ENCODE measurements at places on chromosomes 5 and 9. TPM values are rescaled to one million over a fixed set of nuclear protein-coding genes. Genes with fewer than 3 reads are reported as not detected.

Gene PLPP1
- total RNA-seq = 11.5 TPM

Gene HK3
- total RNA-seq = 0.95 TPM

Gene FOXD4L6
- not detected for total RNA-seq

Gene PCDHB13
- total RNA-seq = 3.2 TPM

Gene BNC2
- 7.6 TPM for total RNA-seq

Gene TSC1
- total RNA-seq = 23.6 TPM

Gene BARHL1
- total RNA-seq = not detected

Gene PCDHA10
- total RNA-seq = 2.0 TPM

Gene COL23A1
- 0.28 TPM for total RNA-seq

Gene LIX1
- 0.08 TPM for total RNA-seq

Gene FAT2
- total RNA-seq = not detected

Gene ZNF169
- total RNA-seq = 2.3 TPM

Data from pancreas (tissue), 10 donors.